ENCODE measurements at places on chromosomes 13 and 19.

- peak; percentile 31 for DNase-seq
Measured at GRCh38 chr13:89361909-89362308, 1690.7 kb downstream of the SLITRK5 start.

- DNase-seq, result peak; percentile 31
Measured at GRCh38 chr19:40663695-40664692, 26.5 kb downstream of the NUMBL start.

GRCh38 chr19:33496038-33496895 is 25.3 kb downstream of the PEPD start:
- no peak for DNase-seq

GRCh38 chr19:10895920-10896319 is 24.6 kb downstream of the CARM1 start:
- DNase-seq, result no peak

Data from kidney tubule cell (primary cell).